ENCODE measurements at places on chromosomes 1 and 21. TPM values are rescaled to one million over a fixed set of nuclear protein-coding genes. Genes with fewer than 3 reads are reported as not detected.
A peak's percentile ranks its signal among the peaks of the same experiment; 100 is the strongest.

DNA sequence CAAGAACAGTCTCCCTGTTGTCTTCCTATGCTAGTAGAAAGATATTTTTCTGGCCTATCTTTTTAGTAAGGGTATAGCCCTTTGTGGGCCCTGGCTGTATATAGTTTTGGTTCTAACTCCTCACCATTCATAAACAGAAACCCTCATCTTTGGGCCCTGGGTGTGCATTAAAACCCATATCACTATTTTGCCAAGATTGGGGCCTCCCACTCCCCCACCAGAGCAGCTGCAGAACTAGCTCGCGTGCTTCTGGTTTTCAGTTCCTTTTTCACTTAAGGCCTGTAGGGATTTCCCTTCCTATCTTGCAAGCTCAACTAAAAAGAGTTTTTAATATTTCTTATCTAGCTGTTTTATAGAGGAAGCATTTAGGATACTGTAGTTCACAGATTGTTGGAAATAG is 106.4 kb downstream of the RGL1 start:
- peak overlapping the region; percentile 51 for H3K27ac ChIP-seq
- no peak overlapping the region for H3K4me3 ChIP-seq
- H3K4me1 ChIP-seq = peaks cover 23% of the 10 kb centered on the region
- DNase-seq = peak; percentile 54
- H3K27me3 ChIP-seq = no peaks in the 10 kb centered on the region
- no peaks in the 10 kb centered on the region for H3K36me3 ChIP-seq

- H3K4me1 ChIP-seq = no peaks in the 10 kb centered on the region
- H3K27me3 ChIP-seq = no peaks in the 10 kb centered on the region
- no peaks in the 10 kb centered on the region for H3K36me3 ChIP-seq
- no peak overlapping the region for H3K4me3 ChIP-seq
- H3K27ac ChIP-seq = no peak overlapping the region
Measured at GRCh38 chr1:231252336-231252735, 11.3 kb downstream of the GNPAT start.

Gene CHD1L
- 27.1 TPM for total RNA-seq

Gene LCE1D
- total RNA-seq = not detected

GRCh38 chr1:109787845-109788601 is 24.3 kb upstream of the EPS8L3 start:
- H3K27ac ChIP-seq = no peak overlapping the region
- DNase-seq = peak; percentile 18
- H3K4me3 ChIP-seq = no peak overlapping the region
- H3K36me3 ChIP-seq = no peaks in the 10 kb centered on the region

DNA sequence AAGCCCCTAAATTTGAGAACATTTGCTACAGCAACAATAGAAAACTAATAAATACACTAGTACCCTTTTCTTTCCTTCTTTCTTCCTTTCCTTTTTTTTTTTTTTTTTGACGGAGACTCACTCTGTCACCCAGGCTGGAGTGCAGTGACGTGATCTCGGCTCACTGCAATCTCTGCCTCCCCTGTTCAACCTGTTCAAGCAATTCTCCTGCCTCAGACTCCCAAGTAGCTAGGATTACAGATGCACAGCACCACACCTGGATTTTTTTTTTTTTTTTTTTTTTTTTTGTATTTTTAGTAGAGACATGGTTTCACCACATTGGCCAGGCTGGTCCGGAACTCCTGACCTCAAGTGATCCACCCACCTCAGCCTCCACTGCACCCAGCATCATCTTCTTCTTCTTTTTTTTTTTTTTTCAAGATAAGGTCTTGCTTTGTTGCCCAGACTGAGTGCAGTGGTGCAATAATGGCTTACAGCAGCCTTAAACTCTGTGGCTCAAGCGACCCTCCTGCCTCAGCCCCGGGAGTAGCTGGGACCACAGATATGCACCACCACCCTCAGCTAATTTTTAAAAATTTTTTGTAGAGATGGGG is 19.6 kb upstream of the CBR3 start:
- no peaks in the 10 kb centered on the region for H3K27me3 ChIP-seq
- H3K4me1 ChIP-seq = peaks cover 4% of the 10 kb centered on the region
- no peak for DNase-seq
- H3K36me3 ChIP-seq = no peaks in the 10 kb centered on the region

Gene TFF3
- 360 TPM for total RNA-seq

Gene FCMR
- 51.6 TPM for total RNA-seq

- no peaks in the 10 kb centered on the region for H3K36me3 ChIP-seq
- H3K27ac ChIP-seq = no peak overlapping the region
- no peak overlapping the region for H3K4me3 ChIP-seq
- no peaks in the 10 kb centered on the region for H3K4me1 ChIP-seq
Measured at GRCh38 chr1:240232530-240232929, 140.8 kb downstream of the FMN2 start.

DNA sequence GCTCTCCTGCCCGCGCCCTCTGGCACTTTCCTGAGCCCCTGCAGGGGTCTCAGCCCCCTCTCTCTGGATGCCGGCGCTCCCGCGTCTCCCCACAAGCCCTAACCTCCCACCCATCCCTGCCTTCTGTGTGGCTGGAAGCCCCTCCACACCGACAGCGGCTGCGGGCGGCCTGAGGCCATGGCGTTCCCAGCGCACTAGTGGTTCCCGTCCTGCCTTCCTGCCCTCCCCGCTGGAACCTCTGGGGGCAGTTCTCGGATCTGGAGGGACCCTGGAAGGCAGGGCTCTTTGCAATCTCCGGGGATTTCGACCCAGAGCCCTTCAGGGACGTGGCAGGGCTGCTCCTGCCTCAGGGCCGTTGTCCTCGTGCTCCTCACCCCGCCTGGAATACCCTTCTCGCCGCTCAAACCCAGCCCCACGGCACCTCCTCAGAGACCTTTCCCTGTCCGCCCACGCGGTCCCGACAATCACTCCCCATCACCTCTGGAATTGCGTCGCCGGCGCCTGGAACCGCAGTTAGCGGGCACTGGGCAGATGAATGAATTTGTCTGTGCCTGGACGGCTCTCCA is 493 bp upstream of the ESPN start:
- peaks cover 89% of the 10 kb centered on the region for H3K27me3 ChIP-seq
- no peak overlapping the region for H3K27ac ChIP-seq
- H3K4me3 ChIP-seq = no peak overlapping the region
- no peaks in the 10 kb centered on the region for H3K36me3 ChIP-seq

DNA sequence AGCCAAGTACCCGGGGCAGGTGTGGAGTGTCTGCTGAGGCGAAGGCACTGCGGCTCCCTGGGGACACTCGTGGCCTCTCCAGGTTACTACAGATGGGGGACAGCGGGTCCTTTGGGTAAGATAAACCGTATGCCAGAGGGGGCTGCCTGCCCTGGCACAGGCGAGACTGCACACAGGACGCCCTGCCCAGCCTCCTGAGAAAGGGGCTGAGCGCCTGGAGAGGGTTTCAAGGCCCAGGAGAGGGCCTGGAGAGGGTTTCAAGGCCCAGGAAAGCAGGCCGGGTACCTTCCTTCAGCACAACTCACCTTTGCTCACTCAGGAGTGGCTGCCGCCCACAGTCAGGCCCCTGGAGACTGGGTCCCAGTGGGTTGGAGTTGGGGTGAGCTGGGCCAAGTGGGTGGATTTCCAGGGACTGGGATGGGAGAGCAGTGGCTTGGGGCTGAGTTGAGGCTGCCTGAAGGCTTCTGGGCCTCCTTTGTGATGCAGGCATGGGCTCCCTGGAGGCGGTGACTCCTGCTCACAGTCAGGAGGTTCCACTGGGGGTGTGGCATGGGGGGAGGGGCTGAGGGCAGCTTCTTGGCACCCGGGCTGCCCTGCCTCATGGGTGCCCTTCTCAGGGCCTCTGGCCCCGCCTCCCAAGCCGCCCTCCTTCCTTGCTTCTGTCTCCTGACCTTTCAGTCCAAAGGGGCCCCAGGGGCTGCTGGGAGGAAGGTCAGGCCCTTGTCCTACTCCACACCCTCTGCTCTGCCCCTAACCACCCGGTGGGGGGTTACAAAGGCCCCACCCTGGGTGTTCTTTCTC is at the start of gene MMEL1:
Gene MMEL1, minus strand, starts transcription at position 456 of the 801 bp plus-strand sequence. CDS start 3,532 bp downstream, outside the sequence.
- no peaks in the 10 kb centered on the region for H3K36me3 ChIP-seq
- peak; percentile 58 for DNase-seq
- H3K4me3 ChIP-seq = no peak within 1 kb of the TSS
- peaks cover 16% of the 10 kb centered on the region for H3K4me1 ChIP-seq
- H3K27me3 ChIP-seq = peaks cover 76% of the 10 kb centered on the region

Gene ZMYM1
- 3.7 TPM for total RNA-seq

Gene ZNF593OS
- not detected for total RNA-seq

DNA sequence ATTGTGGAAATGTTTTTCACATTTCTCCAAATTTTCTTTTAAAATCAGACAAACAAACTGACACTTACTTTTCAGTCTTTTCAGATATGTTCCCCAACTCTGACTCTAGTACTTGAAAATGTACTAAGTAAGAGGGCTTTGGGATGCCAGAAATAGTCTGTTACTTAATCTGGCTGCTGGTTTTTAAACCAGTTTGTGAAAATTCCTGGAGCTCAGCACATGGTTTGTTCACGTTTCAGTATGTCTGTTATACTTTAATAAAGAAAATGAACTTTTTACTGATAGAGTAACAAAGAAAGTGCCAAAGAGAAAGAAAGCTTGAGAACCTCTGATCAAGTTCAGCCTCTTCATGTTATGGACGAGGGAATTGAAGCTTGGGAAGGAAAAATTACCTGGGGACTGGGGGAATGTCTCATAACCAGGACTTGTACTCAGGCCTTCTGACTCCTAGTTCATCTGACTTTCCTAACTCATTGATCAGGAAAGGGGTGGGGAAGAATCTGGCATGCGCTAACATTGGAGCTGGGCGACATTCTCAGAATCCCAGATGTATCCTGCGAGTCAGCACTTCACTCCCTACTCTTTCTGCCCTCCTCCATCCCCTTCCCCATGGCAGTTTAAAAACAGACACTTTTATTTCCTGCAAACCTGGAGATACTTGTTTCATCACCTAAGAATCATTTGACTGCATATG is 30.8 kb upstream of the DNAJC6 start:
- no peak for DNase-seq
- H3K4me1 ChIP-seq = no peaks in the 10 kb centered on the region
- no peaks in the 10 kb centered on the region for H3K36me3 ChIP-seq
- H3K27me3 ChIP-seq = peaks cover 4% of the 10 kb centered on the region
- H3K4me3 ChIP-seq = no peak overlapping the region

- no peak overlapping the region for H3K27ac ChIP-seq
- no peaks in the 10 kb centered on the region for H3K4me1 ChIP-seq
- no peaks in the 10 kb centered on the region for H3K36me3 ChIP-seq
- no peak overlapping the region for H3K4me3 ChIP-seq
- H3K27me3 ChIP-seq = no peaks in the 10 kb centered on the region
Measured at GRCh38 chr1:224801844-224802490, 127.5 kb upstream of the DNAH14 start.

DNA sequence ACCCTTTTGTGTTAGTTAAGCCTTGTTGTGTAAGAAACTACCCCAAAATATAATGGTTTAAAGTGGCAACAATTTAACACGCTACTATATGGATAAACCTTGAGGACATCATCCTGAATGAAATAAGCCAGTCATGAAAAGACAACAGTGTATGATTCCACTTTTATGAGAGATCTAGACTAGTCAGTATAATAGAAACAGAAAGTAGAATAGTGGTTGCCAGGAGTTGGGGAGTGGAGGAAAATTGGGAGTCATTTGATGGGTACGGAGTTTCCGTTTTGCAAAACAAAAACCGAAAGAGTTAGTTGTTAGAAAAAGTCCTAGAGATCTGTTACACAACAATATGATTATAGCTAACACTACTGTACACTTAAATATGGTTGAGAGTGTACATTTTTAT is 16.0 kb upstream of the CHIA start:
- no peak overlapping the region for H3K27ac ChIP-seq
- DNase-seq = no peak
- no peaks in the 10 kb centered on the region for H3K36me3 ChIP-seq
- H3K4me3 ChIP-seq = no peak overlapping the region
- H3K4me1 ChIP-seq = no peaks in the 10 kb centered on the region

Gene MYOG
- total RNA-seq = not detected

- no peaks in the 10 kb centered on the region for H3K36me3 ChIP-seq
- H3K27me3 ChIP-seq = no peaks in the 10 kb centered on the region
- DNase-seq = no peak
- H3K4me1 ChIP-seq = no peaks in the 10 kb centered on the region
Measured at GRCh38 chr1:89918127-89918793, 76.7 kb upstream of the ZNF326 start.
